Retinal pigment epithelial cell (primary cell): ENCODE measurements at places on chromosomes 1 and 21.

GRCh38 chr1:183841550-183841949 is 36.6 kb downstream of the RGL1 start:
- no peak for DNase-seq

DNA sequence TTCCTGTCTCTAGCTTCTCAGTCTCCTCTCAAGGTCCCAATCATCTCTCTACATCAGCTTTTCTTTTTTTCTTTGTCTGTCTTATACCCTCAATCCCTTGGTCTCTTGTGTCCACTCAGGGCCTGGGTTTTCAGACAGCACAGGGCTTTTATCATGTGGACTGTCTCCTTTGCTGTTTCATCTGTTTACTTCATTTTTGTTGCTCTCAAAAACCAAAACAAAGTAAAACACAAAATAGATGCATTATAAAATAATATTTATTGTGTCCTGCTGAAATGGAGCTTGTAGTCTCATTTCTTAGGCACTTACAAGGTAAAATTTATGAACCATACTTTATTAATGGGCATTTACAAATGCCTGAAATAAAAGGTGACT is 17.8 kb upstream of the SLAMF6 start:
- no peak for DNase-seq

DNA sequence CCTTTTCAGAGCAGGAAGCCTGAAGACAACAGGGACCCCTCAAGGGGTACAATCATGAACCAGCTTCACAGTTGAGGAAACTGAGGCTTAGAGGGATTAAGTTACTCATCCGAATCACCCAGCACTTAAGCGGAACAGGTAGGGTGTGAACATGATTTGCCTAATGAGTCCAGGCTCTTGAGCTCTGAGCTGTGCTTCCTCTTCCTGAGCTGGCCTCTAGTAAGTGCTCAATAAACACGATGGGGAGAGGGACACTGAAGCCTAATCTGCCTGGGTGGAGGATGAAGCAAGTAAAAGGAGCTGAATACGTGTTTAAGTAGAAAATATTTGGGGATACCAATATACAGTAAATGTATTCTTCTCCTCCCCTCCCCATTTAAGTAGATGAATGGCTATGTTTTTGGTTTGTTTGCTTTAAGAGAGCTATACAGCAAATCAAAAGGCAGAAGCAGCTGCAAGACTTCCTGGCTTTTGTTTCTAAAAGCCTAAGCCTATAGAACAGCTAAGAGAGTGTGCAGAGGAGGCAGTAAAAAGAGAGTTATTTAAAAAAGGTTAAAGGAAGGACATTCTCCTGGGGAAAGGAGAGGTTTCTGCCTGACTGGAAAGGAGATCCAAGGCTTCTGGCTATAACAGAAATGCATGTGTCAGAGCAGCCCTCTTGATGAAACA is 20.5 kb downstream of the STPG1 start:
- no peak for DNase-seq

DNA sequence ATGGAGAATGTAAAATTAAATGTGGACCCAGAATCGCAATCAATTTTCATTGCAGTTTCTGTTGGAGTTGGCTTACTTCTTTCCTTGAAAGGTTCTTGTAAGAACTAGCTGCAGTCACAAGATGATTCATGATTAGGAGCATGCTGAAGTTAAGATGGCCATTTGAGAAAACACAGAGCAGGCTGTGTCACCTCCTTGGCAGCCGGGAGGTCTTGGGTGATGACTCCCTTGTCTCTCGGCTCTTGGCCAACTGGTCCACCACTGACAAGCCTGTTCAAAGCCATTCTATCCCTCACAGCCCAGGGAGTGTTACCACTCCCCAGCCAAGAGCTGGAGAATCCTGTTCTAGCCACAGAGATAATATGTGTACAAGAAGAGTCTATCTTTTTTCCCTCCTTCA is 40.6 kb downstream of the OPTC start:
- DNase-seq = no peak

- no peak for DNase-seq
These were observed at the start of gene SYTL1 for GRCh38 chr1:27341525-27342252. Gene SYTL1, plus strand, starts transcription at chr1:27342022. Its CDS starts 3,313 bp downstream, at chr1:27345335.

DNA sequence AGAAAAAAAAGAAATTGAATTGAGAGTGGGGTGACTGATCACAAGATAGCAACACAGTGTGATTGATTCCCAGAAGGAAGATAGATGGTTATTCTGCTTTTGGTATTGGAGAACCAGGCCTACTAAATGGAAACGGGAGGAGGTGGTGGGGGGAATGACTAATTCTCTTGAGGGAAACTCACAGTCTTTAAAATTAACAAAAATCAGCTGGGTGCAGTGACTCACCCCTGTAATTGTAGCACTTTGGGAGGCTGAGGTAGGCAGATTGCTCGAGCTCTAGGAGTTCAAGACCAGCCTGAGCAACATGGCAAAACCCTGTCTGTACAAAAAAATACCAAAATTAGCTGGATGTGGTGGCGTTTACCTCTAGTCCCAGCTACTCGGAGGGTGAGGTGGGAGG is 134.6 kb upstream of the PDE4B start:
- DNase-seq = no peak

GRCh38 chr1:163307479-163308171 is 14.1 kb upstream of the NUF2 start:
- DNase-seq = no peak

DNA sequence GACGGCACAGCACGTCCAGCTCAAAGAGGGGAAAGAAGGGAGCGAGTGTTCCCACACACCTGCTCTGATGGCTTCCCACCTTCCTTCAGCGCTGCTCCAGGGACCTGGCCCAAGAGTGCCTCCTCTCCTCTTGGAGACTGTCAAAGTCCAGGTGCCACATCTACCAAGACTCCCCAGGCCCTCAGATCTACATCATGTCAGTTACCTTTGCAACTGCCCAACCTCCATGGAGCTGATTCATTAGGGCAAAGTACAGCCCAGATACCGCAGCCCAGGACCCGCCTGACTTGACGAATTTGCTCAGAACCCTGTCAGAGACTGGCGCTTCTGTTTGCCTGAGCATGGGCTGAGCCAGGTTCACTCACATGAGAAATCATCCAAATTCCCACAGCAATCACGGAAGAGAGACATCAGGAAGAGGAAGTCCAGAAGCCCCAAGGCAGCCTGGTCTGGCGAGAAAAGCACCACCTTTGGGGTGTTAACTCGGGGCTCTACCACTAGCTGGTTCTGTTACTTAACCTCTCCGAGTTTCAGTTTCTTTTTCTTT is at the start of gene SEC16B:
Gene SEC16B (minus strand): TSS at position 234 of the 547 bp plus-strand sequence. CDS start 2,077 bp downstream, outside the sequence.
- no peak for DNase-seq

GRCh38 chr1:18927082-18927653 is 24.8 kb upstream of the ALDH4A1 start:
- DNase-seq = no peak

- no peak for DNase-seq
These were observed 15.4 kb upstream of the AGTRAP start for GRCh38 chr1:11720525-11720924.

- no peak for DNase-seq
These were observed 339.2 kb downstream of the DPYD start for GRCh38 chr1:97581614-97582051.

- no peak for DNase-seq
These were observed 63.3 kb downstream of the POFUT2 start for GRCh38 chr21:45224189-45224938.

DNA sequence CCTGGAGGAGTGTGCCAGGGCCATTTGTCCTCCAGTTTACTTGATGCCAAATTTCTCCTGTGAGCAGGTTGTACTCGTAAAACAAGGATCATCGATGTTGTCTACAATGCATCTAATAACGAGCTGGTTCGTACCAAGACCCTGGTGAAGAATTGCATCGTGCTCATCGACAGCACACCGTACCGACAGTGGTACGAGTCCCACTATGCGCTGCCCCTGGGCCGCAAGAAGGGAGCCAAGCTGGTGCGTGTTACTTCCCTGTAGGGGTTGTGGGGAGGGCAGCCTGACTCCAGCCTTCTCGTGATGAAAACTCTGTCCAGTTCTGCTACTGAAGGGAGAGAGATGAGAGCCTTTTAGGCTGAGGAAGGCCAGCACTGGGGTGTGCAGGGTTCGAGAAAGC is 2.2 kb downstream of the RPS8 start:
- DNase-seq = no peak

GRCh38 chr1:109213824-109214693 is at the start of gene SARS1:
Gene SARS1, plus strand, starts transcription at chr1:109213918. Its CDS starts 75 bp downstream, at chr1:109213993.
- no peak for DNase-seq

DNA sequence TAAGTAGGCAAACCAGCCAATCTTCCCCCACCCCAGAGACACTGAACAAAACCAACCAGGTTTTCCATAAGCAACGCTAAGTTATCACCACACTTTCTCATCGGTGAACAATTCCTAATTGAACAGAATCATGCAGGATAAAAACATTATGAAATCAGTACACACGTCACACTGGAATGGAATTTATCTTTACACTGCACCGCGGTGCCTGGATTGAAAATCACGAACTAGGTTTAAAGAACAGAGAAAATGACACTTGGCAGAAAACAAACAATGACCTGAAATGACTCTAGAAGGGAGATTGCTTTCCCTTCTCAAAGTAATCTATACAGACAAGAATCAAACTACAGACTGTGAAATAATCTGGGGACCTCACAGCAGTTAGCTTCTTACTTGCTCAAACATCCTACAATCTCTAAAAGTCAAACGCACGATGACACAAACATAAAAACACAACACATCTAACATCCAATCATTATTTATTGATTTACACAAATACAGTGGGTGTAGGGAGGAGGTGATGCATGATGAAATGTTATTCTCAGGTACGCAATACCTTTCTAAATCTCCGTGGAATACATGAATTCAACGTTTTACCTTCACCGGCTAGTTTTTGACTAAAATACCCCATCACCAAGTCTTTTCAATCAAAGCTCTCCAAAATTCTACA is 1.9 kb downstream of the EIF4G3 start:
- peak; percentile 70 for DNase-seq

DNA sequence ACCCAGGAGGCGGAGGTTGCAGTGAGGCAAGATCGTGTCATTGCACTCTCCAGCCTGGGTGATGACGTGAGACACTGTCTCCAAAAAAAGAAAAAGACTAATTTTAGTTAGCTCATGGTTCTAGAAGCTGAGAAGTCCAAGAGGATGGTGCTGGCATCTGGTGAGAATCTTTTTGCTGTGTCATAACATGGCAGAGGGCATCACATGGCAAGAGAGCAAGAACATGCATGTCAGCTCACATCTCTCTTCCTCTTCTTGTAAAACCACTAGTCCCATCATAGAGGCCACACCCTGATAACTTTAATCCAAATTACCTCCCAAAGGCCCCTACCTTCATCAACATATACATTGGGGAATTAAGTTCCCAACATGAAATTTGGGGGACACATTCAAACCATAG is 13.8 kb upstream of the CNN3 start:
- DNase-seq = no peak

- DNase-seq = no peak
These were observed 133.0 kb downstream of the PTPN14 start for GRCh38 chr1:214418391-214418790.

GRCh38 chr1:181033799-181034451 is at the start of gene MR1:
Gene MR1, plus strand, starts transcription at chr1:181033983. Its CDS starts 25 bp downstream, at chr1:181034008.
- no peak for DNase-seq

DNA sequence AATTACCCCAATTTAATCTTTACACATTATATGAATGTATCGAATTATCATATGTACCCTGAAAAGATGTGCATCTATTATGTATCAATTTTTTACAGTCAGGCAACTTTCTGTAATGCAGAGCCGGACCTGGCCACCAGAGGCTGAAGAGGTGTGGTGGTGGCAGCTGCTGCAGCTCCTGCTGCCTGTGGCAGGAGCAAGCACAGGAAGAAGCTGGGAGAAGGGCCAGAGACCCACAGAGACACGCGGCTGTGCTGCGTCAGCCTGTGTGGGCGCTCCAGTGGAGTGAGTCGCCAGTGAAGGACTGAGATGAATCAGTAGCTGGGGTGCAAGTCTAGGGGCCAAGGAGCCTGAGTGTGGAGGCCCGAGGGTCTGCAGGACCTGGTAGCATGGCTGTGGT is 74.3 kb upstream of the COG2 start:
- DNase-seq = no peak

- peak; percentile 17 for DNase-seq
These were observed 60.5 kb upstream of the HP1BP3 start for GRCh38 chr1:20847611-20848080.

GRCh38 chr1:27591622-27592021 is 12.3 kb downstream of the AHDC1 start:
- no peak for DNase-seq

DNA sequence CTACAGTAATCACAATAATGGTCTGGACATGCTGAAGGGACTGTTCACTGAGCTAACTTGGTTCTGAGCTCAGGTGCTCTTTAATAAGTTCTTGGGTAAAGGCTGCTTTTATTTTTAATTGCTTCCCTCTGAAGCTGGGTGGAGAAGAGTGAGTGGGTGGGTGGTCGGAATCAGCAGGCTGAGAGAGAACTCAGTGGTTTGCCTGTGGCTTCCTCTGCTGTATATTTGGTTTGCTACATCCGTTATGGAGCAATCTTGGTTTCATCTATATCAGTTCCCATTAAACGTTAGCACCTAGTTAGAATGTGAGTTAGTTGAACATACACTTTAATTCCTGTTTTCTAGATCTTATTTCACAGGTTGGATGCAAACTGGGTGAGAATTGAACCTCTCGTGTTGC is 23.3 kb downstream of the CNIH4 start:
- DNase-seq = no peak

DNA sequence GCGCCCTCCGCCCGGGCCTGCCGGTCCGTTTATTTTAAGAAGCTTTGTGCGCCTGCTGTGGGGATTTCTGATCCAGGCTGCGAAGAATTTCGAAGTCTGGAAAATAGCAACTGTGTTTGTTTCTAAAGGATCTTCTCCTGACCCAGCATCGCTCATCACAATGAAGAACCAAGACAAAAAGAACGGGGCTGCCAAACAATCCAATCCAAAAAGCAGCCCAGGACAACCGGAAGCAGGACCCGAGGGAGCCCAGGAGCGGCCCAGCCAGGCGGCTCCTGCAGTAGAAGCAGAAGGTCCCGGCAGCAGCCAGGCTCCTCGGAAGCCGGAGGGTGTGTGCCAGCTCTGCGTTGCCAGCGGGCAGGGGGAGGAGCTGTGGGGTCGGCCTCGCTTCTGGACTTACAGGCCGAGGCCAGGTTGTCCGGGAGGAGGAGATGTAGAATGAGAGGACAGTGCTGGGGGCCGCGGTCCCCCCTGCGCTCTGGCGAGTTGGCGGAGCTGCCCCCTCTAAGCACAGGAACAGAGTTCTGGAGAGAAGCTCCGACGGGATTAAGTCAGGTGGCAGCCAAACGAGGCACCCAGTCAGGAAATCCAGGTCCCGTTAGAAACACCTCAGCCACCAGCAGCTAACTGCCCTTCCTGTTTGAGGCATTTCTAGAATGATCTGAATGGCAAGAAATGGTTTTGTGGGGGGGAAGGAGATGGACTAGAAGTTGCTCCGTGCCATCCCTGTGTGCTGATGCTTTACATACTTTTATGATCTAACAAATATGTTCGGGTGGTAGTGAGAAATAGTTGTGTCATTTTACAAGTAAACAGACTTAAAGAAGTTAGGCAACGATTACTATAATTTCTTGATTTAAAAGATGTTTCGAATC is 948 bp downstream of the TXLNA start:
- DNase-seq = peak; percentile 23

GRCh38 chr1:235622936-235623779 is 26.4 kb downstream of the GNG4 start:
- no peak for DNase-seq

DNA sequence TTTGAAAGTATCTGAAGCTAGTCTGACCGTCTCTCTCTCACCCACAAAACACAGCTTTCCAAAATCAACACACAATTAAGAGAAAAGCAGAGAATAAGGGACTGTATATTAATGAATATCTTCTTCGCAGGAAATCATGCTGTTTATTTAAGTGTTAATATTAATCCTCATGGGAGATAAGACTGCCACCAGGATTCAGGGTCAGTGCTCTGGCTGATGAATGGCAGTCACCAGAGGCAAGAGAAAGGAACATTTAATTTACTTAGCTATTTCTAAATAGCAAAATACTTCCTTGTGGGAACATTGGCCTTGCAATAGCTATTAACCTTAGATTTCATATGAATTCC is 2.2 kb downstream of the SCYL3 start:
- DNase-seq = no peak
